HS-27A (cell line): ENCODE measurements at places on chromosomes 4 and X.

- no peak for DNase-seq
Observed at GRCh38 chr4:105306820-105307219, 160.1 kb downstream of the TET2 start.

DNA sequence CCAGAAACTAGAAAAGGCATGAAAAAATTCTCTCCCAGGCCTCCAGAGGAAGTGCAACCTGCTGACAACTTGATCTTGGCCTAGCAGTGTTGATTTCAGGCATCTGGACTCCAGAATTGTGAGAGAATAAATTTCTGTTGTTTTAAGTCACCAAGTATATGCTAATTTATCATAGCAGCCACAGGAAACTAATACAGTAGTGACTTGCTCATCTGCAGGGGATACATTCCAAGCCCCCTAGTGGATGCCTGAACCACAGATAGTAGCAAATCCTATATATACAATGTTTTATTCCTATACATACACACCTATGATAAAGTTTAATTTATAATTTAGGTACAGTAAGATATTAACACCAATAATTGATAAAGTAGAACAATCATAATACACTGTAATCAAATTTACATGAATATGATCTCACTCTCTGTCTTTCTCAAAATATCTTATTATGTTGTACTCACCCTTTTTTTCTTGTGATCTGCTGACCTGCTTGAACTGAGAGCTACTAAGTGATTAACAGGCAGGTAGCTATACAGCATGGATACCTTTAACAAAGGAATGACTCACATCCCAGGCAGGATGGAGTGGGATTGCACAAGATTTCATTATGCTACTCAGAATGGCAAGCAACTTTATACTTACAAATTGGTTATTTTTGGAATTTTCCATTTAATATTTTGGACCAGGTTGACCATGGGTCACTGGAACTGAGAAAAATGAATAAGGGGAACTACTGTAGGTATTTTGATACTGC is 501.1 kb downstream of the KCNIP4 start:
- no peak for DNase-seq

DNA sequence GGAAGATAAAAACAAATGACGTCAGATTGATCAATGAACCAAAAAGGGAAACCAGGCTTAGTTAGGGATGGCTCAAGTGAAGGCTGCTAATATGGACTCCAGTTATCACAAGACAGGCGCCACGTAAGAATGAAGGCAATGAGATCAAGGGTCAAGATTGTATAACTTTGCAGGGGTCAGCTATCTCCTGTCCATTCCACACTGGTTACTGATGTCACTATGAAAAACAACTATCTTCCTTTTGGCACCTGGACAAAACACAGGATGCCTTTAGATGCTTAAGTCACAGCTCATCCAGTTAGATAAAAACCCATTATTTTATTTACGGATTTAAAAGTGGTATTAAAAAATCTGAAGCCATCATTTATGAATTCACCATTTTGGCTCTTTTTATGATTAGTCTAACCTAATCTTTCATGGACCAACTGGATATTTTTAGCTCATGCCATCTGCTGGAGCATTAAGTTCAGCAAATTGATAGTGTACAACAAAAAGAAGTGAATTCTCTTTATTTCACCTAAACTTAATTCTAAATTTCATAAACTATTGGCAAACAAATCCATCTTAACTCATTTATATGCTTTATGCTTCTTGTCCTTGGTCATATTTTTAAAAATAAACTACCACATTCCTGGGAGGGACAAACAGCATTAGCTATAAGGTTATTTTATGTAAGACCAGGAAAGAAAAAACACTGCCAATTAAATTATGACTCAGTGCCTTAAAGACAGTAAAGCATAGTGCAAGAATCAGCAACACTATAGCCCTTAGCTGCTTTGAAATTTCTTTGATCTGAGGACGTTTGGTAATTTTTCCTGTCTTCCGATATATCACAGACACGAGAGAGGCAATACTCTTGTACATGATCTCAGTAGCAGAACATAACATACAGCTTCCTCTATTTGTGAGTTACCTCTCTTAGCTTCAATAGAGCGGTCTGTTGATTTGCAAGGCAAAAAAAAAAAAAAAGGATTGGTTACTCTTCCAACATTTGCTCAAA is 27.0 kb downstream of the DHX15 start:
- DNase-seq: no peak

- no peak for DNase-seq
Observed at GRCh38 chrX:42943051-42943974, 165.3 kb upstream of the PPP1R2C start.

DNA sequence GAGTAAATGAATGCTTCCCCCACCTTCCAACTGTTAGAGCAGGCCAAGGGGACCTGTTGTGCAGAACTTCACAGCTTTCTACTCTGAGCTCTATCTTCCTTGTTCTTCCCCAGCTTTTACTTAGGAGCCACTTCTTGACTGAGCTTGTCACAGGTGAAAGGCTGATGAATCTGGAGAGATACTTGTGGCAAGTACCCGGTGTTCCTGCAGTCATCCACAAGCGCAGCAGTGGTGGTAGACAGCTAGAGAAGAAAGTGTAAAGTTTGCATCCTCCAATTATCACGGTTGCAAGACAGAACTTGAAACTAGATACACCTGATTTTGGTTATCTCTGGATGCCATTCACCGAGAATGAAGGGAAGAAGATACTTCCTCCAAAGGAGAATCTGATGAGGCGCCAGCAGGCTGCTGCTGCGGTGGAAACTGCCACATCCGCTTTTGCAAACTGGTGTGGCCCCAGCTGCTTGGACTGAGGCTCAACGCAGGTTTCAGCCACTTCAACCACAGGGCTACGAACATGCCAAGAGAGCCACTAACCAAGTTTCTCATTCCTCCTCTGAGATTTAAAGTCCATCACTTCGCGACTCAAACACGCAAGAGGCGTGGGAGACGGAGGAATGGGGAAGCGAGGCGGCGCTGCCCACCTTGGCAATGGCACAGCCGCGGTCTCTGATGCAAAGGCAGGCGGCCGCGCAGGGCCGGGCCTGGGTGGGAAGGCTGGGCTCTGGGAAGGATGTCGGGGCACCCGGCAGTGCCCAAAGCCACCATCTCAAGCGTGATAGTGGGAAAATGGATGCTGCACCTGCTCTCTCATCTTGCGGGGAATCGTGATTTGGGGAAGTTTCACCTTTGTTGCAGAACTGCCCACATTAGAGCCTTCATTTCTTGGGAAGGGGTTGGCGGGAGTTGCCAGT is 1.3 kb upstream of the FHIP1A start:
- DNase-seq: no peak

DNA sequence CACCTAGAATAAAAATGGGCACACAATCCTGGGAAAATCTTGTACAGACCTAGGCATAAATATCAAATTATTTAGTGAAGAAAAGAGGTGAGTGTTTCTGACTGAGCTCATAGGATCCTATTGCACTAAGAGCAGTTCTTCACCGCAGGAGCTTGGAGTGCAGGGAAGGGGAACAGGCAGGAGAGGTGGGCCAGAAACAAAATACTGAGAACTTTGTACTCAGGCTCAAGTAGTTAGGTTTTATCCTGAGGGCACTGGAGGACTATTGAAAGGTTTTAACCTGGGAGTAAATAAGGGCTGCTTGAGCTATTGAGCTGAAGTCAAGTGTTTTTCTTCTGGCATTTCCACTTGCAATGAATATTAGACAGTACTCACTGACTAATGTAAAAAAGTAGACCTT is 12.2 kb downstream of the EPHA5 start:
- no peak for DNase-seq

- no peak for DNase-seq
Observed at GRCh38 chr4:165402375-165402774, 23.6 kb downstream of the CPE start.

- no peak for DNase-seq
Observed at GRCh38 chr4:77151241-77151640, 5.8 kb upstream of the CCNG2 start.

DNA sequence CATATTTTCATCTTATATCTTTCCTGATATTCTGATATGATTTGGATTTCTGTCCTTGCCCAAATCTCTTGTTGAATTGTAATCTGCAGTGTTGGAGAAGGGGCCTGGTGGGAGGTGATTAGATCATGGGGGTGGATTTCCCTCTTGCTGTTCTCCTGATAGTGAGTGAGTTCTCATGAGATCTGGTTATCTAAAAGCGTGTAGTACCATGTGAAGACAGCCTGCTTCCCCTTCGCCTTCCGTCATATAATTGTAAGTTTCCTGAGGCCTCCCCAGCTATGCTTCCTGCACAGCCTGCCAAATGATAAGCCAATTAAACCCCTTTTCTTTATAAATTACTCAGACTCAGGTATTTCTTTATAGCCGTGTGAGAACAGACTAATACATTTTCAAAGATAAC is 77.2 kb downstream of the ANKRD50 start:
- no peak for DNase-seq

DNA sequence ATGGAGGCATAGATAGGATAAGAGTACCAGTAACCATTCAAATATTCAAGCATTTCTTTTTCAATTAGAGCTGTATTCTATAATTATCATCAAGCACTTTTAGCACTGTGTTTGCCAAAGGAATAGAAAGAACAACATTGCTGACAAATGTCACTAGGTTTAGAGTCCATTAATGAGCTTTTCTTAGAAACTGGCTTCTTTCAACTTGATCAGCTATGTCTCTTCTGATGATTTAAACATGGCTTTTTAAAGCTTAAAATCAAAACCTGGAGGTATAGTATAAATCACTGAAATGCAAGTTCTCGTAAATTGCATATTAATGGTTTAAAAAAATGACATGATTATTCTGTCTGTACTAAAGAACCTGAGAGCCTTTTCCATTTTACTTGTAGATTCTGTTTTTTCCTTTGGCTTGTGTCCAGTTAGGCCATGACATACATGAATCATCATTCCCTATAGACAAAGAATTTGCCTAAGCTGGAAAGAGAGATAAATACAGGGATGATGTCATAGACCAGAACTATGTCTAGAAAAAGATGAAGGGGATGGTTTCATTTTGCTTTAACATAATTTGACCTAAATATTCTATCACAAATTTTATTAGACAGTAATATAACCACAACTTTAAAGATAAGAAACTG is 340.1 kb upstream of the CTSO start:
- peak; percentile 87 for DNase-seq

DNA sequence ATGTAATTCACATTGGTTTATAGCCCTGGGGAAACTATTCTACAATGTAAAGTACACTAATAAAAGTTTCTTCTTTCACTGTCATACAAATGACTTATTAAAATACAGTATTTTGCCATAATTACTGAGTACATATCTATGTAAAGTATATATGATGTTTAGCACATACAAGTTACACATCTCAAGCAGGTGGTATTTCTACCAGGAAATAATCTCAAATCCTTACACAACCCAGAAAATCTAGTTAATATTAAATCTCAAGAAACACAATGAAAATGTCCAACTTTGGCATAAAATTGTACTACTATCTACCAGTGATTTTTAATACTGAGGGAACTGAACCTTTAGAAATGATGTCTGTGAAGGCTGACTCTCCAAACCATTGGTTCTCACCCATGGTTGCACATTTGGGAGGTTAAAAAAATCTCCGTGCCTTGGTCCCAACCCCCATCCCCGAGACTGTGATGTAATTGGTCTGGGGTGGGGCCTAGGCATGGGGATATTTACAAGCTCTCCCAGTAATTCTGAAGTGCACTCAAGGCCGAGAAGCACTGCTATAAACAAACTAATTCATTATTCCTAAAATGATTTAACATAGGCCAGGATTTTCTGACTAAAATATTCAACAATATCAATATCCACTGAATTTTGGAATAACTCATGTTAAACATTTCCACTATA is 27.6 kb downstream of the MAP3K15 start:
- no peak for DNase-seq

- DNase-seq: no peak
Observed at GRCh38 chr4:67522851-67523671, 22.2 kb downstream of the CENPC start.

- DNase-seq: no peak
Observed at GRCh38 chr4:175253184-175253902, 335.2 kb downstream of the ADAM29 start.

DNA sequence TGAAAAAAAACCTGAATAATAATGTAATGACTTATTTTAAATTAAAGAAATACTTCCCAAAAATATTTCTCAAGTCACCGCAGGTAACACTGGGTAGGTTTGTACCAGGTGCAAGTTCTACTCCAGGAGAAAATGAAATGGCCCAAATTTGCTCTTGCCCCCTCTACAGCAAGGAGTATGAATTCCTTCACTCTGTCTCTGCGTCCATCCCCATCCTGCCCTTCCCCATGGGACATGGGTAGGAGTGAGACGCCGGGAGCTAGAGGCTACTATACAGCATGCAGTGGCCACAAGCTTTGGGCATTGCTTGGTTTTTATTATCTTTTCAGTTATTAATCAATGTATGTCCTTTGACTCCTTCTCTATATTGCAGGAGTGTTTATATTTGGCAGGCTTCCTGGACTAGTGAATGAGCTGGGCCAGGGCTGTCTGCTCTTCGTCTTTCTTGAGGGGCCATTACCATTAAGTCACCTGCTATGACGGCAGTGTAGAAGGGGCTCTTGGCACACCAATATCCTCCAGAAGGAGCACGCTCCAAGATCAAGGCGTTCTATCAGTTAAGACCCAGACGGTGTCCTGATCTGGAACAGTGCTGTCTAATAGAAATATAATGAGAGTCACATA is 149.6 kb downstream of the ENPP6 start:
- DNase-seq: no peak

DNA sequence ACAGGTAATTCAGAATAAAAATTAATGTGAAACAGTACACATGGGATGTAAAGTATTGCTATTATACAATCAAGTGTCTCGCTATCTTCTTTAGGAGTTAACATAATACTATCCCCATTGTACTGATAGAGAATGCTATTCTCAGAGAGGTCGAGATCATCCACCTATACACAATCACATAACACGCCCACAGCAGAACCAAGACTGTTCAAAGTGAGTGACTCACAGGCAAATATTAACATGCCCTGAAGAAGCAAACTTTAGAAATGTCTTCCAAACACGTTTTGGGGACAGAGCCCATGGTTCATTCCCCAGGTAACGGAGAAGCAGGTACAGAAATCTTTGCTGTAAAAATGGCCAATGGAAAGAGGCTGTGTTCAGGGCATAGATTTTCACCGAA is 50.1 kb upstream of the PHKA2 start:
- no peak for DNase-seq

- peak; percentile 46 for DNase-seq
Observed at GRCh38 chrX:13652287-13652793, 601 bp upstream of the TCEANC start.

GRCh38 chr4:31411565-31411964 is 691.4 kb downstream of the PCDH7 start:
- no peak for DNase-seq

- DNase-seq: no peak
Observed at GRCh38 chrX:16479206-16479869, 170.6 kb upstream of the S100G start.

GRCh38 chrX:11531226-11531625 is 134.5 kb downstream of the ARHGAP6 start:
- DNase-seq: no peak

GRCh38 chrX:45788315-45788714 is 587.6 kb upstream of the DIPK2B start:
- DNase-seq: no peak

DNA sequence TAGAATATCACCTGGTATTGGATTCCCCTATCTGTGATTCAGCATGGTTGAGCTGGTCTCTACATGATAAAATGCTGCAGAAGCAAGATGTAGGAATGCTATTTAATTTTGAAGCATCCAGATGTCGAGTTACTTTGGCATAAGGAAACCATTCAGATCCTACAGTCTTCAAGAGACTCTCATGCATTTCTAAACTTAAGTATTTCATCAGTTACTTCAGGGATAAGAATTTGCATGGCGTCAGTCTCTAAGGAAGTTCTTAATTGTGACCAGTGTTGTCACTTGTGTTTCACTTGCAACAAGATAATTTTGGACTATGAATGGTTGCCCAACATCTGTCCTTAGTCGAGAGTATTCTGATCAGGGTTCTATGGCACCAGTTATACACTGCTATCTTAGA is 192.4 kb downstream of the CCNG2 start:
- no peak for DNase-seq
